ENCODE measurements at places on chromosomes 5 and 9. TPM values are rescaled to one million over a fixed set of nuclear protein-coding genes. Genes with fewer than 3 reads are reported as not detected.

FRMD3 gene
- 0.12 TPM for total RNA-seq

OBP2A gene
- not detected for total RNA-seq

TMOD1 gene
- 1.2 TPM for total RNA-seq

FOCAD gene
- 31.7 TPM for total RNA-seq

TTC23L gene
- 0.43 TPM for total RNA-seq

IL33 gene
- total RNA-seq, result not detected

TOR2A gene
- total RNA-seq, result 11.8 TPM

FAM81B gene
- total RNA-seq, result not detected

GLT6D1 gene
- total RNA-seq, result not detected

- no peak overlapping the region for H3K4me3 ChIP-seq
- H3K4me1 ChIP-seq, result peaks cover 10% of the 10 kb centered on the region
- no peak for DNase-seq
- no peaks in the 10 kb centered on the region for H3K27me3 ChIP-seq
- no peak overlapping the region for H3K27ac ChIP-seq
These were observed 28.8 kb upstream of the RNU6ATAC start for GRCh38 chr9:134192951-134193731.

DNA sequence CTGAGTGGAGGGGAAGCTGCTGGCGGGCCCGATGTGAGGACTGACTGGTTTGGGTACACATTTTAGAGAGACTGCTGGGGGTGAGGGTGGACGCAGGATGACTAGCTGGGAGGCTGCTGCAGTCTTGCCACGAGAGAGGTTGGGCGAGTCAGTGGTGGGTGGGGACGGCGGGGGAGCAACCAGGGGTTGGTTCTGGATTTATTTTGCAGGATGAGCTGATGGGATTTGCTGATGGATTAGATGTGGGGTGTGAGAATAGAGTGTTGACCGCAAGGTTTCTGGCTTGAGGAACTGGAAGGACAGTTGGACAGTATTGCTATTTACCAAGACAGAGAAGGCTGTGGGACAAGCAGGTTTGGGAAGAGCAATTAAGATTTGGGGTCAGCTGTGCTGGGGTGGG is 5.8 kb upstream of the NDST1 start:
- no peak overlapping the region for H3K27ac ChIP-seq
- no peaks in the 10 kb centered on the region for H3K4me1 ChIP-seq
- DNase-seq, result no peak
- H3K27me3 ChIP-seq, result no peaks in the 10 kb centered on the region

GRCh38 chr5:113115061-113115460 is 138.5 kb downstream of the DCP2 start:
- H3K36me3 ChIP-seq, result no peaks in the 10 kb centered on the region
- H3K27me3 ChIP-seq, result no peaks in the 10 kb centered on the region
- no peaks in the 10 kb centered on the region for H3K4me1 ChIP-seq
- H3K4me3 ChIP-seq, result no peak overlapping the region

DNA sequence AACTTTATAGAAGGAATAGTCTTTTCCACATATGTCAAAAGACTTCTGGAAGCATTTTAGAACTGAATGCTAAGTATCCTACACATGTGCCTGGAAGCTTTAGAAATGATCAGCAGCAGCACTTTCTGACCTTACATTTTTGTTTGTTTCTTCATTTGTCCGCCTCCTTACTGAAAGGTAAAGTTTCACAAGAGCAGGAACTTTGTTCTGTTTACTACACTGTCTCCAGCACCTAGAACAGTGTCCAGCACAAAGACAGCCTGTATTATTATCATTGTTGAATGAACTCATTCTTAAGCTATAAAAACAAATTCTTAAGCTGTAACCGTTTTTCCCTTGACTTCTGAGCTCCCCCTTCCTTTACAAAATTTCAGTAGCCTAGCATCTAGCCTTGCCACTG is 14.8 kb downstream of the PIP5K1B start:
- peaks cover 18% of the 10 kb centered on the region for H3K27me3 ChIP-seq
- DNase-seq, result no peak
- H3K27ac ChIP-seq, result no peak overlapping the region
- no peaks in the 10 kb centered on the region for H3K4me1 ChIP-seq
- no peaks in the 10 kb centered on the region for H3K36me3 ChIP-seq
- H3K4me3 ChIP-seq, result no peak overlapping the region

DNA sequence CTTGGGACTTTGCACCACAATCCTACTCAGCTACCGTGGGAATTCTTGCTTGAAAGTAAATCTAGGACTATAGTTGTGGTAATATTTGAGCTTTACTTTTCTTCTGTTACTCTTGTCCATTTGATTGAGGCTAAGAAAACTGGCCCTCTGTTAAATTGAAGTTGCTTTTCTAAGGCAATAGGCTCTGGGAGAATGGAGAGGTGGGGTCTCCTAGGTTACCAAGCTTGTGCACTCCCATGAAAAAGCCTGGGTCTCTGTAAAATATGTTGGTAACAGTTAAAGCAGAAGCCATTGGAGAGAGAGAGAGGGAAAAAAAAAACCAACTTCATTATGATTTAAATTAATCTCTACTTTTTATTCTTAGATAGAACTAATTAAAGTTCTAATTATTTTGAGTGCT is 68.6 kb downstream of the RAI14 start:
- H3K4me3 ChIP-seq, result no peak overlapping the region
- no peaks in the 10 kb centered on the region for H3K4me1 ChIP-seq
- peaks cover 12% of the 10 kb centered on the region for H3K27me3 ChIP-seq
- no peak overlapping the region for H3K27ac ChIP-seq
- no peak for DNase-seq

GRCh38 chr5:149938791-149939358 is 5.7 kb downstream of the PDE6A start:
- H3K27me3 ChIP-seq, result no peaks in the 10 kb centered on the region
- no peaks in the 10 kb centered on the region for H3K36me3 ChIP-seq
- DNase-seq, result no peak
- peaks cover 6% of the 10 kb centered on the region for H3K4me1 ChIP-seq

DNA sequence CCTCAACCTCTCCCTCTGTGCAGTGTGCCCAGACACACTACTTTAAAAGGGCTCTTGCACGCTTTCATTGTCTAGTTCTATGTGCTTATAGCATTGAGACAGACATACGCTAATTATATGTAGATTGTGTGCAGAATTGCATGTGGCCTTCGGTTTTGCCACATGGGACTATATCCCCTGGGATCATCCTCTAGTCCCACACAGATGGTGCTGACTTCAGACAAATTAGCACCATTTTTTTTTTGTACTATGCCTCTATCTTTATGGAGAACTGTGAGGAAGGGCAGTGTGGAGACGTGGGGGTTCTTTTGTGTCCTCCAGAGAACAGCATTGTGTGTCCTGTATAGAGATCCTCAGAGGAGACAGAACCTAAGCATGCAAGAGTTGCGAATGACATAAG is 29.3 kb downstream of the PAPPA start:
- no peak overlapping the region for H3K27ac ChIP-seq
- no peaks in the 10 kb centered on the region for H3K4me1 ChIP-seq
- no peaks in the 10 kb centered on the region for H3K36me3 ChIP-seq

GRCh38 chr5:18507114-18507513 is 872.9 kb downstream of the TAF11L14 start:
- no peaks in the 10 kb centered on the region for H3K27me3 ChIP-seq
- no peaks in the 10 kb centered on the region for H3K36me3 ChIP-seq
- no peak for DNase-seq
- H3K4me3 ChIP-seq, result no peak overlapping the region
- no peaks in the 10 kb centered on the region for H3K4me1 ChIP-seq
- no peak overlapping the region for H3K27ac ChIP-seq

DNA sequence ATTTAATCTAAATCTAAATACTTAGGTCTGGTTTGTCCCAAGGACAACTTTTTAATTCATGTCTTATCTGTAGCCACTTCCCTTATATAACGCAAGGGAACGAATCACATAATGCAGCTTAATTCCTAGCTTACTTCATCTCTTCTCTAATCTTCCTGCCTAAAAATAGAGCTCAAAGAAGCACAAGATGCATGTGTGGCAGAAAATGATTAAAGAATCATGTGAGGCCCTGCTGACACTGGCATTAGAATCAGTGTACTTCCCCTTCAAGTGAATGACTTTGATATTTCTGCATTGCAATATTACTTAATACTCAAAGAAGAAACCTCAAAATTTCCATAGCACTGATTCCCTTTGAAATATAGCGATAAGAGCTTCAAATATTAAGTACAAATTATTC is 317.9 kb upstream of the FTMT start:
- H3K4me3 ChIP-seq, result no peak overlapping the region
- DNase-seq, result no peak
- H3K36me3 ChIP-seq, result no peaks in the 10 kb centered on the region
- no peak overlapping the region for H3K27ac ChIP-seq

DNA sequence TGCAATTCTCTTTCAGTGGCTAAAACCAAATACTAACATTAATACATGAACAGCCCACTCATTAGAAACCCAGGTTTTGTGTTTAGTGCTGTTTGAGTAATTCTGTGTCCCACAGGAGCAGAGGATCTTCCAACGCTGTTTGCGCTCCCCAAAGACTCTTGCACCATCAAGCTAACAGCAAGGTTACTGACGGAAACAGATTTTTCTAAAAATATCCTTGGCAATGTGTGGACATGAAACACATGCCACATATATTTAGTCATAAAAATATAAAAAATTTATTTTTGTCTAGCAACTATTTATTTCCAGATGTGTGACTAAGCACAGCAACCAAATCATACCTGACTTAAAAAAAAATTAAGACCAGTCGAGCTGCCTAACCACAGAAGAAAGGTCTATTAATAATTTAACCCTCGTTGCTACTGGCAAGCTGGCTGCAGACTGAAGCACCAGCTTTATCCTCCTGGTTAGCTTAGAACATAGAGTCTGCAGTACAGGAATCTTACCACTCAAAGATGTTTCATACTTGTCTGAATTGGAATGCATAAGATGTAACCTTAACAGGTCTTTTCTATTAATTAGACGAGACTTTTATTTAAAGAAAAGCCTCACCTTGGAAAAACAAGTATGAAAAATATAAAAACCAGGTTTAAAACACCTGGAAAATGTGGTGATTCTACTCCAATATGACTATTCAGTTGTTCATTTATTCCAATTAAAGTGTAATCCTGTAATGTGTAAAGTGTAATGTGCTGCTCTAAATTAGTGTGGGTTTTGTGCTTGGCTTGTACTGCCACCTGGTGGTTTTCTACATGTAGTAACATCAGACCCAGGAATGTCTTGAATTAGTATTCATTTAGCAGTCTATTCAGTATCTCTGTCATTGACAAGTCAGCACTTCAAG is 272.5 kb downstream of the EPB41L4A start:
- H3K36me3 ChIP-seq, result no peaks in the 10 kb centered on the region
- H3K27me3 ChIP-seq, result peaks cover 3% of the 10 kb centered on the region
- H3K27ac ChIP-seq, result no peak overlapping the region
- no peaks in the 10 kb centered on the region for H3K4me1 ChIP-seq
- DNase-seq, result peak; percentile 81

- H3K4me1 ChIP-seq, result peaks cover 8% of the 10 kb centered on the region
- H3K4me3 ChIP-seq, result no peak overlapping the region
- H3K27me3 ChIP-seq, result no peaks in the 10 kb centered on the region
- H3K27ac ChIP-seq, result no peak overlapping the region
- peaks cover 31% of the 10 kb centered on the region for H3K36me3 ChIP-seq
These were observed 78.7 kb downstream of the CAMSAP1 start for GRCh38 chr9:135828656-135829055.

GRCh38 chr5:59416451-59416850 is 477.1 kb downstream of the PDE4D start:
- no peak for DNase-seq
- H3K27me3 ChIP-seq, result peaks cover 8% of the 10 kb centered on the region
- H3K4me1 ChIP-seq, result no peaks in the 10 kb centered on the region
- H3K4me3 ChIP-seq, result no peak overlapping the region
- H3K36me3 ChIP-seq, result no peaks in the 10 kb centered on the region

- no peak for DNase-seq
- H3K27me3 ChIP-seq, result no peaks in the 10 kb centered on the region
- no peak overlapping the region for H3K27ac ChIP-seq
These were observed 4.3 kb downstream of the CCL19 start for GRCh38 chr9:34686732-34687131.

GRCh38 chr5:13745508-13745907 is 199.0 kb downstream of the DNAH5 start:
- H3K4me1 ChIP-seq, result no peaks in the 10 kb centered on the region
- no peak overlapping the region for H3K4me3 ChIP-seq
- H3K27me3 ChIP-seq, result no peaks in the 10 kb centered on the region
- no peak for DNase-seq
- H3K27ac ChIP-seq, result no peak overlapping the region

DNA sequence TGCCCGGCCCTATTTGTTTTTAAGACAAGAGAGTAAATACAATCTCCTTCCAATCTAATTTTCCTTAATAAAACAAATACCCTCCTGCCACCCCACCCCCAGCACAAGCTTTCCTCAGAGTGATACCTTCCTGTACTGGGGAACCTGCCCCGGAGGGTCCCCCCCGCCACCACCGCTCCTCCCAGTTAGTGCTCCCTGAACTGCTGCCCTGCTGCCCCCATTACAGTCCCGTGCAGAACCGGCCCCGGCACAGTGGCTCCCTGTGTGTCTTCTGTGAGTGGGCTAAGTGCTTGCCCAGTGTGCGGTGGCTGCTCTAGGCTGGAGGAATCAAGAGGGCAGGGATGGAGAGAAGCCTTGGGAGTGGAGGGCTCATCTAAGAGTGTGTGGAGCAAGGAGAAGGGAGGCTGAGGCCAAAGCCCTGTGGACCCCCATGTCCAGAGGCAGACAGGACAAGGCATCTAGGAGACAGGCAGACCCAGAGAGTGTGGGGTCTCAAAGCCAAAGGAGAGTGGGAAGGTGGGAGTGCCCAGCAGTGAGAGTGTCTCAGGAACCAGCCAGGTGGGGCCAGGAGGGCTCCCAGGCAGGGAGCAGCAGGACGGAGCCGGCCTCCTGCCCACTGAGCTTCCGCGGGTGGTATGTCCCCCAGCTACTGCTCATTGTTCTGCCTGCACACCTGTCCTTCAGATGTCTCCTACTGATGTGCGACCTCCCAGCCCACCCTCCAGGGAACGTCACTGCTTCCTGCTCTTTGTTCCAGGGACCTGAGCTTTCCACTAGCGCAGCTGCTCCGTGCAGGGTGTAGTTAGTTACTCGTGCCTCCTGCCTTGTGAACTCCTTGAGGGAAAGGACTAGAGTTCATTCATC is 129.0 kb downstream of the DAB2IP start:
- peaks cover 3% of the 10 kb centered on the region for H3K27me3 ChIP-seq
- H3K4me1 ChIP-seq, result peaks cover 11% of the 10 kb centered on the region
- no peak overlapping the region for H3K4me3 ChIP-seq
- no peak overlapping the region for H3K27ac ChIP-seq
- DNase-seq, result no peak

Data from activated naive CD4-positive, alpha-beta T cell treated with anti-CD3 and anti-CD28 coated beads for 36 hours (primary cell).